Stimulated activated CD8-positive, alpha-beta memory T cell treated with anti-CD3 and anti-CD28 coated beads, Interleukin-4, amount 100 ng/mL, for 48 hours (primary cell): ENCODE measurements at places on chromosomes 2 and 18.

GRCh38 chr2:44616667-44617155 is 255.0 kb downstream of the CAMKMT start:
- DNase-seq: no peak

- DNase-seq: no peak
Measured at GRCh38 chr18:5417342-5417741, 121.8 kb upstream of the ZBTB14 start.

DNA sequence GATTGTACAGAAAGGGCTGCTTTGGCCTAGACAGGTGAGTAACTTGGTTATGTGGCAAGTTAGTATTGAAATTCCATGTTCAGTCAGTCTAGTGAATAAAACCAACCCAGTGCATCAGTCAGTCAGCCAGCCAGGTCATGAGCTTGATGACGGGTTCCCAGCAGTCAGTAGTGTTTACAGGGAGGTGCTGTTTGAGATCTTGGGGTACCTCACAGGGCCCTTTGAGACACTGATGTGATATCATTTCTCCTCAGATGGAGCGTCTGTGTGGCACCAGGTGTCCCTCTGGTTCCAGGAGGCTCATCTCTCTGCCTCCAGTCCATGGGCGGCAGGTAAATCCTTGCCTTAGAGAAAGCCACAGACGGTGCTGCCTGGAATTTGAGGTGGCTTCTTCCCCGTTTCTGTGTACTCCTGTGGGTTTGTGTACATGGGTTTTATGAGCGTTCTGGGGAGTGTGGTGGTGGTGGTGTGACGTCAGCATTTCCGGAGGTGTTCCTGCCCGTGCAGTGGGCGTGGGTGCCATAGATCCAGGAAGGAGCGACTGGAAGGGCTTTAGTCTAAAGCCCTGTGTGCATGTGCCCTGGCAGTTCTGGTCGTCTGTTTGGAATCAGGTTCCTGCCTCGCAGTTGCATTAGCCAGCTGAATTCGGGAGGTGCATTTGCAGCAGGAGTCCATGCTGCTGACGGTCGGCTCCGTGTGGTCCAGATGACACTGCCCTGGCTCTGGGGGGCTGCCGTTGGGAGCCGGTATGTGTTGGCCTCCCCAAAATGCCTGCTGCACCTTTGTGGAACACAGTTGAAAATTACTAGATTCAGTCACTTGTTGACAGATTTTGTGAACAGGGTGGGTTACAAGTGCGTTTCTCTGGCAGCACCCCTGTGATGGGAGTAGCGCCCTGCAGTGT is 2.1 kb downstream of the CTDP1 start:
- DNase-seq: peak; percentile 85

DNA sequence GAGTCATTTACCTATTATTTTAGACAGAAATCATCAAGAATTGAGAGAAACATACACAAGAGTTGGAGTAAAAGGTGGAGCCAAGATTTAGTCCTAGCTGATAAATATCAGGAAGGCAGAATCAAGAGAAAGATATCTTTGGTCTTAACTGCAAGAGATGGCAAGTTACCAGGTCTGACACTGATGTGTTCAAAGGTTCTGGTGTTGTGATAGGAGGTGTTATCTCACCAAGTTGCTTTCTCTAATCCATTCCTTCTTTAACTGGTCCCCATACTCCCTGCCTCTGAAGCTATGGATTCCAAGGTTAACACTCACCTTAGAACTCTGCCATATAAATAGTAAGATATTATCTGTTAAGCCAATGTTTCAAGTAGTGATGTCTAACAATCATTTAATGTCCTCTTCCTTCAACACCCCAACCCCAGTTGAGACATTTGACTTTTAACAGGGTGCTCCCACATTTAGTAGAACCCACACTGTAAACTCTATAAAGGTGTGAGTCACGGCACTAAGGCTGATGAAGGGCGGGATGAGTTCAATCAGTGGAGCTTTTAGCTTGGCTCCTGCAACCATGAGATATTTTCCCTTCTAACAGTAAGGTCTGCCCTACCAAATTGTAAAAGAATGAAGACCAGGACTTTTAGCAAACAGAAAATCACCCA is 333.7 kb downstream of the RND3 start:
- DNase-seq: no peak

DNA sequence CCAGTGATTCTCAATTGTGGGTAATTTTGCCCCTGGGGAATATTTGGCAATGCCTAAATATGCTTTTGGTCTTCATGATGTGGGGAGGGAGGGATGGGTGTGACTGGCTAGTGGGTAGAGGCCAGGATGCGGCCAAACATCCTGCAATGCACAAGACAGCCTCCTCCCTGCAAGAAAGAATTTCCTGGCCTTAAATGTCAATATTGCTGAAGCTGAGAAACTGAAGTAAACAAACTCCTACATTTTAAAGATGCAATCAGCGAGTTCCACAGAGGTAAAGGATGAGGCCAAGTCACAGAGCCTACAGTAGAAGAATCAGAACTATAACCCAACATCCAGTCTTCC is 272.9 kb upstream of the EPHA4 start:
- DNase-seq: no peak

DNA sequence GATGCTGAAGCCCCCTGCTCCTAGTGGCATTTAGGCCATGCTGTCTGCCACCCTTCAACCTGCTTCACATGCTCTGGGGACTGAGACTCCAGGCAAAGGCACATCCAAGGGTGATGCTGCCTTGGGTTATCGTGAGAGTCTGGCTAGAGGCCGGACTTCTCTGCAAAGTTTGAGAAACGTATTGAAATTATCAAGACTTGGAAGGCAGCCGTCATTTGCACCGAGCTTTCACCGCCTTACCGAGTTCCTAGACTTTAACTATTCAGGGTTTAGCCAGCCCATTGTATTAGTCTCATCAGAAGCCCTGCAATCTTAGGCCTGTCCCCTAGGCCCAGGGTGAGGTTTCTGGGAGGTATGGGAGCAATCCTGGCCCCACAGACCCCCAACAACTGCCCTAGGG is 34.0 kb downstream of the RDH14 start:
- no peak for DNase-seq

DNA sequence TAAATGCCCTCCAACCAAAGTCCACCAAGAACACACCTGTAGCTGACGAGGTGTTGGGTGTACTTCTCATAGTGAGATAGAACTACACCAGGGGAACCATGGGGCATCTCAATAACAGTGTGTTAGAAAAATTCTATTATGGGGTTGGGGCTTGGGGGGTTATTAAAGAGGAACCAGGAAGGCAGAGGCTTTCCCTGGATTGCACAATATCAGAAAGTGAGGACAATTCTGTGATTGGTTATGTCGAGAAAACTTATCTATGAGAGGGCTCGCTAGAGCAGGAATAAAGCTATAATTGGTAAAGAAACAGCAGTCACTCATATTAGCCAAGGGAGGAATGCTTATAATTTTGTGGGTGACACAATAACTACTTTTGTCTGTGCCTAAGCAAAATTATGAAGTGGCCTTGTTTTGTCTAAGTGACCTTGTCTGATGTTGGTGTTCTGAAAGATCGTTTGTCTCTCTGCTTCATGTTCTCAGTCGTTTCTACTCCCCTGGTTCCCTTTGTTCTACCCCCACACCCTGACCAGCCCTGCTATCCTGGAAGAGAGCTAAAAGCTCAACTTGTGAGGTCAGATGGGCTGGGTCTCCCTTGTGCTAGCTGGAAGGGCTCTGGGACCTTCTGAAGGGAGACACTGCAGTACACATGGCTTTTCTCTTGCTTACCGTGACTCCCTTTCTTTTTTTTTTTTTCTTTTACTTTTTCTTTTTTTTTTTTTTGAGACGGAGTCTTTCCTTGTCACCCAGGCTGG is 21.6 kb upstream of the INO80C start:
- no peak for DNase-seq

- DNase-seq: no peak
Measured at GRCh38 chr2:50126845-50127244, 905.1 kb downstream of the NRXN1 start.

- DNase-seq: no peak
Measured at GRCh38 chr2:207706936-207707860, 4.2 kb upstream of the CCNYL1 start.

DNA sequence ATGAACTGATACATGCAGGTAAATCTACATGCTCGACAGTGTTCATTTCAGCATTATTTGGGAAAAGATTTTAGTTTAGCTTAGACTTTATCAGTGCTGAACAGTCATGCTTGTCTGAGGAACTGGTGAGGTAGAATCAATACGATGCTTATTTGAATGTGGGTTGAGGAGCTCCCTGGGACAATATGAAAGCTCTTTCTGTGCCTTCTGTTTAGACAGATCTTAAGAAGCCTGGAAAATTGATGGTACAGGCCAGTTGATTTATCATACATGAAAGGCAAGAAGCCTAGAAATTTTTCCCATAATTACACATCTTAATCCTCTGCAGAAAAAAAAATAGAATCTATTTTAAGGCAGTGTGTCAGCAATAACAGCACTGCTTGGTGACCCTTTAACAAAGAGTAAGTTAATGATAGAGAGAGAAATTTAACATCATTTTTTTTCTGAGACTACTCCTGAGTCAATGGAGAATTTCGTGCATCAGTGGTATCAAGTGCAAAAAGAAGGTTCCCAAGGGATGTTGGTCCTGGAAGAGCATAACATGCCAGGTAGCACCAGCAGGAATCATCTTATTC is 252.2 kb upstream of the CDH20 start:
- DNase-seq: no peak

DNA sequence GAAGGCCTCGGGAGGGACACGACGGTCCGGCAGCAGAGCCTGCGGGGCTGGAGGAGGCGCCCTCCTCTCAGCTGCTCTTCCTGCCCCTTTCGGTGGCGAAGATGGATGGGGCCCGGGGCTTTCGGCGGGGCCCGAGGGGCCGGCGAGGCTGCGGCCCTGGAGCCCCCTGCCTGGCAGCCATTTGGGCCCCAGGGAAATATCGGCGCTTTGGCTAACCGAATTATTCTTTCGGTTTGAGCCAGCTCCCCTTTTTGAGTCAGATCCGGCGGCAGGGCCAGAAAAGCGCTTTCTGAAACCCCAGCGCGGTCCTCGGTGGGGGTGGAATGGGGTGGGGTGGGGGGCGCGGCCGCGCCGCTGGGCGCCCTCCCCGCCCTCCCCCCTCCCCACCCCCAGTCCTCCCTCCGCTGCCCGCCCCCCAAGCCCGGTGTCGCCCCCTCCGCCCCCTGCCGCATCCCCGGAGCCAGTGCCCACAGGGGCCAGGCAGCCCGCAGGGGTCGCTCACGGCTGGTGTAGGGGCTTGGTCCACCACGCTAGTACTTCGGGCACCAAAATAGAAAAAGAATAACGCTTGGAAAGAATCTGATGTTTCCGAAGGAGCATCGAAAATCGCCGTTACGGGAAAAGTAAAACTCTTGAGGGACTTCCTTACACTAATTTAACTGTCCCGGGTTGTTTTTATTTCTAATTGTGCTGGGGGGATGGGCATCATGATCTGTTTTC is 9.1 kb upstream of the ARID5A start:
- DNase-seq: peak; percentile 85

DNA sequence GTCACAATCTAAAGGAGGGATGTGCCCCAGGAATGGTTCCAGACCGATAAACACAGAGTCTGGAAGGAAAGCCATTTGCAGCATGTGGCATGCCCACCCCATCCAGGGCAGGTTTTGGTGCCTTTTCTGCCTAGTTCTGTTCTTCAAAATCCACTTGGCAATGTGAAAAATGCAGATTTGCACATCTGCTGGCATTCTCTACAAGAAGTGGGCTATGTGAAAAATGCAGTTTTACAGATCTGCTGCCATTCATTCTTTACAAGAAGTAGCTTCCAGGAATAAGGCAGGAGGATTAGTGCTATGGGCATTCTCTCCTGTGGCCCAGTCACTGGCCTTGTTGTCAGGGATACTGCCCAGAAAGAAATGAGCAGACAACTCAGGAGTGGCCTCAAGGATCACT is 68.1 kb downstream of the C1D start:
- no peak for DNase-seq

- DNase-seq: no peak
Measured at GRCh38 chr2:109480486-109481195, 133.1 kb downstream of the SEPTIN10 start.

DNA sequence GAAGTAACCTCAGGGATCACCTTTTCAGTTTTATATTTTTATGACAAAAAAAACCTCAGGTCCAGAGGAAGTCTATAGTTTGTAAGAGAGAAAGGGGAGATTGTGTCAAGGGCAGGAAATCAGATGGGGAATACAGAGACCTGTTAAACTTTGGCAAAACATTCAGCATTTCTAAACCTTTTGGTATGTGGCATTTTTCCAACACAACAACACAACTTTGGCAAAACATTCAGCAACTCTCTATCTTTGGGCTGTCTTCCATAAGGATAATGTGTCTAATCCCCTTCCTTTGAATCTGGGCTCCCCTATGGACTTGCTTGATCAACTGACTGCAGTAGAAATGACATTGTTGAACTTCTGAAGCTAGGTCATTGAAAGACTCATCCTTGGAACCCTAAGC is 220.6 kb upstream of the CCDC68 start:
- DNase-seq: no peak

GRCh38 chr2:198374375-198375082 is 570.1 kb downstream of the PLCL1 start:
- peak; percentile 40 for DNase-seq

GRCh38 chr2:68994864-68995263 is 18.1 kb upstream of the ANTXR1 start:
- no peak for DNase-seq

GRCh38 chr18:74290794-74291471 is 830 bp downstream of the CYB5A start:
- DNase-seq: peak; percentile 30

DNA sequence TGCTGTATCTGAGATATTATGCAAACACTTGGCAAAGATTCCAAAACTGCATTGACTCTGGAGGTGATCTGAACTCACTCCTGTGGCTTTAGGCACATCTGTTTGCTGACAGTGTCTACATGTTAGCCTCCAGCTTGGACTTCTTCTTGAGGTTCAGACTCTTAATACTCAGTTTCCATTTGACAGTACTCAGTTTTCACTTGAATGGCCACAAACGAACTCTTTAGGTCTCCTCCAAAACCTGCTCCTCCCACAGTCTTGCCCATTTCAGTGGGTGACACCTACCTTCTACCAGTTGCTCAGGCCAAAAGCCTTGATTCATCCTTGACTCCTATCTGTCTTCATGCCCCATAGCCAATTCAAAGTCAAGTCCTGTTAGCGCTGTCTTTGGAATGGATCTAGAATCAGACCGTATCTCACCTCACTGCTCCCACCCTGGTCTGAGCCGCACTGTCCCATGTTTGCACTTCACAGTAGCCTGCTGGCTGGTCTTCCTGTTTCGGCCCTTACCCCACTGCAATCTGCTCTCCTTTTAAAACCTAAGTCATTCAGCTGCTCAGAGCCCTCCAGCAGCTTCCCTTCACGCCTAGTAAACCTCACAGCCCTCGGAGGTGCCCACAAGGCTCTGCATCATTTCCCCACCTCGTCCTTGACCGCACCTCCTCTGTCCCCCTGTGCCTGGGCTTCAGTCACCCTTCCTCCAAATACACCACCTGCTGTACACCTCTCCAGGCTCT is 10.5 kb downstream of the ATG16L1 start:
- no peak for DNase-seq

DNA sequence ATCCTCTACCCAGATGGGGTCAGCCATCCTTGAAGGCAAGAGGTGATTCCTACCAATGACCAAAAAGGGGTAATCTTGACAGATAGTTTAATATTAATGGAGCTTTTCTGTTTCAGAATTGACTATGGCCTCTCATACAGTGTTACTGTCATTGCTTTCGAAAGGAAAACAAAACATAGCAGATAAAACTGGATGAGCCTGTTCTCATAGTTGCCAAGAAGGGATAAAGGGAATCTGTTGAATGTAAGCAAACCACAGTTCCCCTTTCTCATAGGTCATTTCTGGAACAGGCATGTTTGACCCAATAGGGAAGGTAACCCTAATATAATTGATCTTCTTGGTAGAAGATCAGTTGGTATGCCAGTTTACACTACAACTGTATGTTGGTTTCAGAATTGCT is 1.6 kb downstream of the RAB27B start:
- no peak for DNase-seq

GRCh38 chr18:57664568-57665165 is 43.0 kb upstream of the NARS1 start:
- no peak for DNase-seq
